ENCODE measurements at places on chromosomes 13 and 19.

DNA sequence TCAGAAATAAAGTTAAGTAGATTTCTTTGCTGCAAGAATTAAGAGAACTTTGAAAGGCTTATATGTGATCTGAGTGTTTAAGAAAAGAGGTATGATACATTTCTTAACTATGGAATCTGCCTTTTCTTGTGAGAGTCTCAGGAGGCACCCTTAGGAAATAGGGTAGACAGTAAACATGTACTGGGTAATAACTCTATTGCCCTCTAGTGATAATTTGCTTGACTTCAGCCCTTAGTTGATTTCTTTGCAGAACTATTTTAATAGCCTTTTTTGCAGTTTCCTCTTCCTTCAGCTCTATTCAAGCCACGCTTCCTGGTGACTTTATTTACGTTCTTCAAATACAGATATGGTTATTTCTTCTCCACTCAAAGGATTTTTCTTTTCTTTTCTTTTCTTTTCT is 37.0 kb upstream of the CCNA1 start:
- DNase-seq, result peak; percentile 40

GRCh38 chr19:44278181-44278690 is 18.6 kb downstream of the ZNF233 start:
- no peak for DNase-seq

- DNase-seq, result no peak
These were observed 94.5 kb downstream of the GNG7 start for GRCh38 chr19:2607712-2608601.

DNA sequence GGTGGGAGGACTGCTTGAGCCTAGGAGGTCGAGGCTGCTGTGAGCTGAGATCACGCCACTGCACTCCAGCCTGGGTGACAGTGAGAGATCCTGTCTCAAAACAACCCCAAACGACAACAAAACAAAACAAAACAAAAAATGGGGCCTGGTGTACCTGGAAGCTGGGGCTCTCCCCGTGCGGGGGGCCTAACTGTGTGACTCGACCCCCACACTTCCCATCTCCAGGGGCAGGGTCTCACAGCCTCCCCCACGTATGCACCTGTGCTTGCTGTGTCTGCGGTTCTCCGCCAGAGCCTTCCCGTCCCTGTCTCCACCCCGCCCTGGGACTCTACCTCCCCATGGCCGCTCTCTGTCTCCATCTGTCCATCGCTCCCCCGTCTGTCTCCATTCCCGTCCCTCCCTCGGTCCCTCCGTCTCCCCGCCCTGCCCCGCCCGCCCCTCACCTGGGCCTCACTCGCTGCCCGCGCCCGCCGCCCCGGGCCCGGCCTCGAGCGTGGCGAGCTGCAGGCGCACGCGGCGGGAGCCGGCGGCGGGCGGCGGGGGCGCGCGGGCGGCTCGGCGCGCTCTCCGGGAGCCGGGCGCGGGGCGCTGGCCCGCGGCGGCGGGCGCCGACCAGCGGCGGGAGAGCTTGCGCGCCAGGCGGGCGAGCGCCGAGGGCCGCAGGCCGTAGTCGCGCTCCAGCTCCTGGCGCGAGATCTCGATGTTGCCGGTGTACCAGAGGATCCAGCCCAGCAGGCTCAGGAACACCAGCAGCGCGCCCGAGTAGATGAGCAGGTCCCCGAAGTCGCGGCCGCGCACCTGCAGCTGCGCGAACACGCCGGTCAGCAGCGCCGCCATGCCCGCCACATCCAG is 587 bp downstream of the TMEM238 start:
- no peak for DNase-seq

DNA sequence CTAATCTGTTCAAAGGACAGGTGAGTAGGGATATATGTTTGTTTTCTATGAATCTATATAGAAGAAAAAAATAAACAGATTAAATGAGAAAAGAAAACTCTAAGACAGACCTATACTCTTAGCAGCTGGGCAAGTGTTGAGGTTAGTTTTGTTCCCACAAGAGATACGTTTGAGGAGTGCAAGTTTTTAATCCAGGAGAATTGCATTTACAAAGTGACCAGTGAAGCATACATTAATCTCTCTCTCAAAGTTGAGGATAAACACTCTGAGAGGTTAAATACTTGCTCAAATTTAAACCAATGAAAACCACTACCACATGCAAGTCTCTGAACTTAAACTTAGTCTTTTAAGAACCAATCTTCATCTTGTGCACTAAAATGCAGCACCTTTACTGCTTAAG is 930.5 kb upstream of the MIR17HG start:
- no peak for DNase-seq

DNA sequence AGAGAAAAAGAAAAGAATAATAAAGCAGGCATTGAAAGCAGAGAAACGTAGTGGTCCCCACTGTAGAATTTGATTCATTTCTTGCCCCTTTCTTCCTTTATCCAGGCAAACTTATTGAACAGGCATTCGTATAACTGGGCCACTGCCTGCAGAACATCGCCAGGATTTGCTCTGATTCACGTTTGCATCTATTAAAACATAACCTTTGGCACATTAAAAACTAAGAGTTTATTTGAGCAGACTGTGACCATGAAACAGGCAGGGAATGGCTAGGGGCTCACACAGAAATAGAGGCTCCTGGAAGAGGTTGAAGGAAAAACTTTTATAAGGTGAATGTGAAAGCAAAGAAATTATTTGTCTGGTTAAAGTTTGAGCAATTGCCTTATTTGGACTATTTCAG is 12.5 kb upstream of the SUPT20H start:
- DNase-seq, result no peak

DNA sequence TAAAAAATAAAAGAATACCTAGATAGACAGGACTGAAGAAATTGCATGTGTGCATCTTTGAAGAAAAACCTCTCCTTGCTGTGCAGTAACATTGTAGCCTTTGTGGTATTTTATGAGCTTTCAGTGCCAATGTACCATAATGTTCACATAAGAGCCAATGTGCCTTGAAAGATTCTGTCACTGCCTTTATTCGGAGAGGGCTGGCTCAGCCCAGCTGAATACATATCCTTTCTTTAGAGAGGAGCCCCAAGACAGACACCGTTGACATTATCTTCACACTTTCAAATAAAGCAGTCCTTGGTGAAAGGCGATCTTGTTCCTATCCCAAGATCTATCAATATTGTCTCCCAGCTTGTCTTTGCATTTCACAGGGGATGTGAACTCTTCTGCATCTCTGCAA is 18.5 kb upstream of the CNMD start:
- no peak for DNase-seq

GRCh38 chr19:48511800-48512503 is at the start of gene LMTK3:
Gene LMTK3 (minus strand): TSS chr19:48511835. CDS start chr19:48511576, 259 bp downstream.
- peak; percentile 11 for DNase-seq

- DNase-seq, result no peak
These were observed 638 bp downstream of the ADGRE5 start for GRCh38 chr19:14381689-14382474.

DNA sequence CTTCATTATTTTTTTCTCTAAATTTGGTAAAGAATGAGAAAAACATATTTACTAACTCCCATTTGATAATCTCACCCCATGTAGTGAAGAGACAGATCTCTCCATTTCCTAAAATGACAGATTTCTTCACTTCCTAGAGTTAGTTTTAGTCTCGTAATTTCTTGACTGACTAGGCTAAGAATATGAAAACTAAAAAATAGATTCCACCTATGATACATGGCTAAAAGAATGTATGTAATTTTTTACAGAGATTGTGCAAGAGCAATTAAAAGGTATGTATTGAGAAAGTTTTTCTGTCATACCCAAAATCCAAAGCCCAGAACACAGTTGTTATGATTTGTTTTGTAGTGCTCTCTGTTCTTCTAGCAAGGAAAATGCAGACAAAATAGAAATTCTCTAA is 9.5 kb downstream of the NALCN start:
- DNase-seq, result no peak

DNA sequence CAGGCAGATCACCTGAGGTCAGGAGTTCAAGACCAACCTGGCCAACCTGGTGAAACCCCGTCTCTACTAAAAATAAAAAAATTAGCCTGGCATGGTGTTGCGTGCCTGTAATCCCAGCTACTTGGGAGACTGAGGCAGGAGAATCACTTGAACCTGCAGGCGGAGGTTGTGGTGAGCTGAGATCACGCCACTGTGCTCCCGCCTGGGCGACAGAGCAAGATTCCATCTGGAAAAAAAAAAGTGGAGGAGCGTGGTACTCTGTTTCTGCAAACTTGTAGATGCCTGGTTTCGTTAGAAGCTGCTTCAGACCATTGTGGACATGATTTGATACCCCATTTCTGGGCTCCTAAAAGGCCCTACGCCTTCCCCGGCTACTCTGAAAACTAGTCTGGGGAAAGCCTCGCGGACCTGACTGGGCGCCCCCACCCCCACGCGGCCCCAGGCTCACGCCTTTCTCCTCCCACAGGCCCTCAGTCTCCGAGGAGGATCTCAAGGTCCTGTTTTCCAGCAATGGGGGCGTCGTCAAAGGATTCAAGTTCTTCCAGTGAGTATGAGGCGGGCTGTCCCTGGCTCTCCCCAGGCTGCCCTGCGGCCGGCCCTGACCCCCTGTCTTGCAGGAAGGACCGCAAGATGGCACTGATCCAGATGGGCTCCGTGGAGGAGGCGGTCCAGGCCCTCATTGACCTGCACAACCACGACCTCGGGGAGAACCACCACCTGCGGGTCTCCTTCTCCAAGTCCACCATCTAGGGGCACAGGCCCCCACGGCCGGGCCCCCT is 11.5 kb downstream of the PLPPR3 start:
- DNase-seq, result no peak

DNA sequence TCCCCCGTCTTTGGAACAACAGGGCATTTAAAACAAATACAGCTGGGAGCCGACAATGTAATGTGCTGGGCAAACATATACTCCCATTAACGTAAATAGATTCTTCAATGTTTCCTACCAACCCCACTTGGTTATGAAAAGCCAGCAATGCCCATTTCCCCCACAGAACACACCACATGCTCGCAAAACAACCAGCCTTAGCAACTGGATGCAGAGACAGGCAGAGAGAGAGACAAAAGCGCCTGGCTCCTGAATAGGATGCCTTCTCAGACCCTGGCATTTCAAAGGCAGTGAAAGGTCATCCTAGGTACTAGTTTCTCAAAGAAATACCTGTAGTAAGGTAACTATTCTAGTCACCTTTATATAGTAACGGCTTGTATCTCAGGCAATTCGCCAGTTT is 462.9 kb downstream of the ITGBL1 start:
- no peak for DNase-seq

GRCh38 chr13:44304433-44304725 is 69.2 kb upstream of the SERP2 start:
- DNase-seq, result no peak

DNA sequence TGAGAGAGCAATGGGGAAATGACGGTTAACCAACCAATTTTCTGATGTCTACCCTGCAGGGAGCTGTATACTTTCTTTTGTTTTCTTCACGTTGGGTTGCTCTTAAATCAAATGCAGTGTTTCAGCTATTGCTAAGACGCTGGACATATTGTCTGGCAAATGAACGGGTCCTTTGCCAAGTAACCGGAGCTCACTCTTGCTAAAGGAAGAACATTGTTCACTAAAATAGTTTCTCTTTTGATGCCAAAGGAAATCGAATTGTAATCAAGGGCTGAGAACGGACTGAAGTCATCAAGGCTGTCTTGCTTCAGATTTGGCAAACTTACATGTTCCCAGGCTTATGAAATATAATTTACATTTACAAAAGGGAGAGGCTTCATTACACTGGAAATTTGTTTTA is 142.3 kb upstream of the ARGLU1 start:
- DNase-seq, result no peak

DNA sequence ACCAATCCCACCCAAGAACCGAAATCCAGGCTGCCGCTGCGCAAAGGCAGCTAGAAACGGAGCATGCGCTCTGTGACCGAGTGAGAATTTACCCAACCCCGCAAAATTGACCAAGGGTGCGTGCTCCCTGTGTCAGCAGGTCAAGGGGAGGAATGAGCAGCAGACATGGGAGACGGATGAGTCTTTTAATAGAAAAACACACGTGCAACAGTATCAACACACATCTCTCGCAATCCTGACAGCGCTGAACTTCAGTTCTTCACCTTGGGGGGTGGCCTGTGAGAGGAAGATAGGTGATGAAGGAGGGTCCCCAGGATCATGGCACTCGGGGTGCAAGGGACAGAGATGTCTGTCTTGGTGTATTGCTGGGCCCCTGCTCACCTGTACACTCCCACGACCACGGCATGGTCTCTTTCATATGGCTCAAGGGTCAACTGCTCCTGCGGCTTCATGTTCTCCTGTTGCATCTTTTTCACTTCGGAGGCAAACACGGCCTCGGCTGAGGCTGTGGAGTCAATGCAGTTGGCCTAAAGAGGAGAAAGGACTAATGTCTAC is 402 bp upstream of the DYRK1B start:
- no peak for DNase-seq

- DNase-seq, result no peak
These were observed 313.4 kb upstream of the DACH1 start for GRCh38 chr13:72180253-72180952.

GRCh38 chr19:43519436-43520088 is 7.4 kb downstream of the ETHE1 start:
- DNase-seq, result peak; percentile 89

DNA sequence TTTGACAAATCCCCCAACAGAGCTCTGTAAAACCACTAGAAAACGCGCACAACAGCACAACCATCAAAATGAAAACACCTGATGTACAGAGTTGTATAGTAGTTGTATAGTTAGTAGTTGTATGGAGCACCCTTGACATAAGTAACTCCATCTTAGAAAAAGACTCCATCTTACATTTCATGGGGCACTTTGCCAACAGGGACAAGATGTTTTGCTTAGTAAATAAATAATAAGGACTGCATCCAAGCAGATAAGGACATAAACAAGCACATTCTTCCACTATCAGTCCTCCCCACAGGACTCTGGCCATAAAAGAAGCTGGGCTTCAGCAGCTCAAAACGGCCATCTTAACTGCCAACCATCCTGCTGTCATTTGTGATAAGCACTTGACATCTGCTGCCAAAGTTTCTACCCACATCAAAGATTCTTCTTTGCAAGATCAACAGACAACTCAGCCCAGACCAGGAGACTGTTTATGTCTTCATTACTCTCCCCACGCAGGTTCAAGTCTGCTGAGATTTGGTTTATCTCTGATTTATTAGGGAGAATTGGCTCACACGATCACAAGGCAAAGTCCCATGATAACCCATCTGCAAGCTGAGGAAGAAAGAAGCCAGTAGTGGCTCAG is 20.7 kb upstream of the ZNF331 start:
- no peak for DNase-seq

GRCh38 chr19:1285737-1286360 is at the start of gene EFNA2:
Gene EFNA2 (plus strand): TSS chr19:1285873. CDS start chr19:1286169, 296 bp downstream.
- no peak for DNase-seq

DNA sequence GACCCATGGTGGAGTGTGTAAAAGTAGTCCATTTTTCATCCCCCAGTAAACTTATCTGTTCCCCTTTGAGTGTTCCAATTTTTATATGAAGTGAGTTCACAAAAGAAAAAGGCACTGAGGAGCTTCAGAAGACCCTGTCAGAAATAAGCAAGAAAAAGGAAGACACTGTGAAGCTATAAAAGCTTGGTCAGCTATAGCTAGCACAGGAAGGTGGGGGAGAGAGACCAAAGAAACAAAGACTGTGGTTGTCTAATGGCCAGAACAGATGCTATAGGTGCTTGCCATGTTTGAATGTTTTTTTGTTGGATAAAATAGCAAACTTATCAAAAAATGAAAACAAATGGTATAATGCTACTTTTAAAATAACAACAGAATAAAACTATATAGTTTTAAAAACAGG is 46.5 kb downstream of the RCBTB2 start:
- no peak for DNase-seq

- DNase-seq, result no peak
These were observed 13.0 kb downstream of the ARHGEF1 start for GRCh38 chr19:41895745-41896580.
